ENCODE measurements at places on chromosomes 2 and 18. TPM values are rescaled to one million over a fixed set of nuclear protein-coding genes. Genes with fewer than 3 reads are reported as not detected.
A peak's percentile ranks its signal among the peaks of the same experiment; 100 is the strongest.

RAD51AP2 gene
- total RNA-seq, result not detected

CD28 gene
- 2.5 TPM for total RNA-seq

CTAGE1 gene
- total RNA-seq, result not detected

SCG2 gene
- 0.61 TPM for total RNA-seq

LOXHD1 gene
- 2.7 TPM for total RNA-seq

WBP1 gene
- total RNA-seq, result 57.5 TPM

BOLL gene
- total RNA-seq, result not detected

- peak; percentile 70 for DNase-seq
Measured at GRCh38 chr2:177906041-177906718, 166.4 kb downstream of the PDE11A start.

DNA sequence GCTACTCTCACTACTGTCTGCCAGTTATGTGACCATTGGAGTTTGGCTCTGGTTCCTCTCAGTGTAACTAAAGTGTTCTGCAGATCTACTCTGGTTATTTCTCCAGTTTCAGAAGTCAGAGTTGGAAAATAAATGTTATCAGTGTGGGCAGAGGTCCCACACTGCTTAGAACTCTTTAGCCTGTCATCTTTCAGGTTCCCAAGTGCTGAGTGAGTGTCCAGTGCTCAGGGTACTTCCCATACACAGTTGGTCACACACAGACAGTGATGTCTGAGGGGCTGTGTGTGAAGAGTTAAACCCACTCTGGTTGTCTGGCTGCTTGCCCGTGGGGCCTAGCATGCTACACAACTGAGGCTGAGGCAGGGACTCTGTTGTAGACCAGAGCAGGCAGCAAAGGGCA, 421.8 kb upstream of the MEX3C start:
- no peak for DNase-seq

GRCh38 chr2:10934979-10935350, 23.2 kb downstream of the KCNF1 start:
- no peak for DNase-seq

DNA sequence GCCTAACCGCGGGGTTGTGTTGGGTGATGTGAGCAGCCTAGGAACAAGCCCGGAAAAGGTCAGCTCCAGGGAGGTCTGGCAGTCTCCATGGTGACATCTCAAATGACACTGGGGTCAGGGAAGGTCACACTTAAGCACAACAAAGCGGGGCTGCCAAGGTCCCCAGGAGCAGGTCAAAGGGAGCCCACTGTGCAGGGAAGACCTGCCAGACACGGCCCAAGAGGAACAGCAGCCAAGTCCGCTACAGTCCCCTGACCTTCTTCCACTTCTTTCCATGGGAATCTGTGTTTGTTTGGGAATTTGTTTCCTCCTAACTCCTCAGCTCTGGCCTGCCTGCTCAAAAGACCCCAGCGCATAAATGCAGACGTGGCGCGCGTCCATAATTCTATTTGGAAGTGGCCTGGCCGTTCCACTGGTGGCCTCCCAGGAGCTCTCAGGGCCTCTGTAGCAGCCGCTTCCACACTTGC, 232.1 kb upstream of the COPS8 start:
- no peak for DNase-seq

DNA sequence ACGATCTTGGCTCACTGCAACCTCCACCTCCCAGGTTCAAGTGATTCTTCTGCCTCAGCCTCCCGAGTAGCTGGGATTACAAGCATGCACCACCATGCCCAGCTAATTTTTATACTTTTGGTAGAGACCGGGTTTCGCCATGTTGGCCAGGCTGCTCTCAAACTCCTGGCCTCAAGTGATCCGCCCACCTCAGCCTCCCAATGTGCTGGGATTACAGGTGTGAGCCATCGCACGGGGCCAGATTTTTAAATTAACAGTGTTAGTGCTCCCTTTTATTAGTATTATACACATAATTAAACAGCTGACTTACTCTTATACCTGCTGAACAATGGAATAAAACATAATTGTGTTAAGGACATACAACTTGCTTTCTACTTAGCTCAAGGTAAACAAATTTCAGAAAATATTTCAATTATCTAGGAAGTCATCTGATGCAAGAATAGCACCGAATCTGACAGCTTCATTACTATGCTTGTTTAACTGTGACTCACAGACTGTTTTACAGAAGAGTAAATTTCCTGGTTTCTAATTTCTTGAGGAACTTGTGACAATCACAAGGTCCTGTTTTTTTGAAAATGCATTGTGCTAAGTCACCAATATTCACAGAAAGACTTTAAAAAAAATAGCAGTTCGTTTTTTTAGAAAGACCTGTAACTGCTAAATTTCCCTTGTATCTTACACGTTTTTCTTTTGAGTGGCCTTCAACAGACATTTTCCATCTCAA, 51.2 kb downstream of the SPIRE1 start:
- no peak for DNase-seq

DNA sequence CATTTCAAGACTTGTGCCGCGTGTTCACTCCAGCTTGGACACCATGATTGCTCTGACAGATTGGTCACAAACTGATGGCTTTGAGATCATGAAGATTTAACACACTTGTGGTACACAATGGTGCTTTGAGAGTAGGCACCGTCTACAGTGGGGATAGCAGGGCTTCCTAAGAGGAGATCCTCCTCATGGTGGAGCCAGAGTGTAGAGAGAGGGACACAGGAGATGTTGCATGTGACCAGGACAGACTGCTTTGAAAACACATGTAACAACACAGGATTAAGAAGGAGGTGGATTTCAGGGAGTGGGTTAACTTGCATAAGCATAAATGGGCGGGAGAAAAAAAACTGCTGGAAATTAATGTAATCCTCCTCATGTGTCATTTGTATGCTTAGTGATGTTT, 95.7 kb upstream of the LINC00305 start:
- no peak for DNase-seq

DNA sequence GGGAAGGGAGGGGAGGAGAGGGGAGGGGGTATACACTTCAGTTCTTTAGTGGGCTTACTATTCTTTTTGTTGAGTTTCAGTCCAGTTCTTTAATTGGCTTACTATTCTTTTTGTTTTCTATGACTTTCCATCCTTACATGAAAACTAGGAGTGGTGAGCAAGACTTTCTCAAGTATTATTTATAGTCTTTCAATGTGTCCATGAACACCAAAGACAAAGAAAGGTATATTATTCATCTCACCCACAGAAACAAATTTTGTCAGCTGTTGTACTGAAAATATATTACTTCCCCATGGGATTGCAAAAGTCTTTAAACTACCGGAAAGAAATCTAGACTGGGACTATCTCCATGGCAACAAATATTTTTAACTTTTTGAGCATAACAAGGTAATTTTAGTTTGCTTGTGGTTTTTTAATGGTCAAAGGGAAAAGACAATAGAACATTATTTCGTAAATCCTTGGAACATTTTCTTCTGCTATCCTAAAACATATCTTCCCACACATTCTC, 17.6 kb downstream of the ADAM17 start:
- no peak for DNase-seq

GRCh38 chr2:128780434-128781080, 461.9 kb upstream of the HS6ST1 start:
- peak; percentile 35 for DNase-seq

- DNase-seq, result no peak
Measured at GRCh38 chr2:9258953-9259399, 52.4 kb downstream of the ASAP2 start.

DNA sequence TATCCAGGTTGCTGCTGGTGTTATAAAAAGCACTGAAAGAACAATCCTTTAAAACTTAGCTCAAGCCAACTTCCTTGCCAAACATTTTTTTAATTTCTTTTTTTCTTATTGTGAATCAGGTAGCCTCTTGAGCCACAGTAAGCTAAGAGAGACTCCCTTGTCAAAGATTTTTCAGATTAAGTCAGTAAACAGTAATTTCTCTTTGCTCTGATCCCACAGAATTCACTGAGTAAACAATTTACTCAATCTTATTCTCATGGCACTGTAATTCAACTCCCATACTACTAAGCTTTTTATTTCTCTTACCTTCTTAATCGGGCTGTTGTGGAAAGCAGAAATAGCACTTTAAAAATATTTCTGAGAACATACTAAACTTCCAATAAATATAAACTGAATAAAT, 82.7 kb downstream of the C2orf74 start:
- no peak for DNase-seq

DNA sequence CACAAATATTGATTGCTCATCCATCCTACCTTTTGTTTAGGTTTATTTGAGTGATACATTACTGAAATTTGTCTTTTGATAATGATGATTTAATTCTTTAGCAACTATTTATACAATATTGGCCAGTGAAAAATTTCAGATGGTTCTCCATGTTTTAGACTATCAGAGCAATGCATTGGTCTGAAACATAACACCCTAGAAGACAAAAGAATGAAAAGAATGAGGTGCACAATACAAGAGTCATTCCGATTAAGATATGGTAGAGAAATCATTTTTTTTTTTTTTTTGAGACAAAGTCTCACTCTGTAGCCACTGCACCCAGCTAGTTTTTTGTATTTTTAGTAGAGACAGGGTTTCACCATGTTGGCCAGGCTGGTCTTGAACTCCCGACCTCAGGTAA, 197.4 kb upstream of the FAM98A start:
- no peak for DNase-seq

DNA sequence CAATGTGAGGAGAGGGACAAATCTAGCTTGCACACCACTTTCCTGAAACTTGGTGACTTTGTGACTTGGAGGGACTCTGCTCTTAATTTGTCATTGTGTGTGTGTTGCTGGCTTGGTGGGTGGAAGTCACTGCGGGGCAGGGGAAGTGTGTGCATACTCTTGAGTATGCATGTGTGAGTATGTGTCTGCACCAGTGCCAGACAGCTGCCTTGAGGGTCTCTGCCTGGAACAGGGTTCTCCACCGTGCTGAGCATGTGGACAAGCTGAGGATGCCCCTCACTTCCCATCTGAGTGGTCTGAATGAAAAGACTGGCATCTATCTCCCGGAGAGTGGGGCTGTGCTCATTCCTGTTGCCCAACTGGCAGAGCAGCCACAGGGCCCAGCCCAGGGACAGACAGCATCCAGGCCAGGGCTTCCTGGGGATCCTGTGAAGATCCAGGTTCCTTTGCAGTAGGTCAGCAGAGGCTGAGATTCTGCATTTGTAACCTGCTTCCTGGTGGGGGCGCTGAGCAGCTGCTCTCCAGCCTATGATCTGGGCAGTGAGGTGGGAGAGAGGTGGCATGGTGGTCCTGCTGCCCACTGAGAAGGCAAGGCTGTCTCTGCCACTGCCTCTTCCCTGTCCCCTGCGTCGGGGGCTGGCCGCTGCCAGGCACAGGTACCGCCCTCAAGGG, 138.9 kb upstream of the HAAO start:
- DNase-seq, result peak; percentile 29

- DNase-seq, result no peak
Measured at GRCh38 chr2:173354073-173354581, 545 bp upstream of the CDCA7 start.

GRCh38 chr18:59057969-59058368, 81.7 kb upstream of the SEC11C start:
- no peak for DNase-seq

GRCh38 chr2:37558623-37559022, 112.8 kb downstream of the CDC42EP3 start:
- DNase-seq, result no peak

GRCh38 chr2:240457223-240458043, 22.0 kb downstream of the GPC1 start:
- DNase-seq, result no peak

DNA sequence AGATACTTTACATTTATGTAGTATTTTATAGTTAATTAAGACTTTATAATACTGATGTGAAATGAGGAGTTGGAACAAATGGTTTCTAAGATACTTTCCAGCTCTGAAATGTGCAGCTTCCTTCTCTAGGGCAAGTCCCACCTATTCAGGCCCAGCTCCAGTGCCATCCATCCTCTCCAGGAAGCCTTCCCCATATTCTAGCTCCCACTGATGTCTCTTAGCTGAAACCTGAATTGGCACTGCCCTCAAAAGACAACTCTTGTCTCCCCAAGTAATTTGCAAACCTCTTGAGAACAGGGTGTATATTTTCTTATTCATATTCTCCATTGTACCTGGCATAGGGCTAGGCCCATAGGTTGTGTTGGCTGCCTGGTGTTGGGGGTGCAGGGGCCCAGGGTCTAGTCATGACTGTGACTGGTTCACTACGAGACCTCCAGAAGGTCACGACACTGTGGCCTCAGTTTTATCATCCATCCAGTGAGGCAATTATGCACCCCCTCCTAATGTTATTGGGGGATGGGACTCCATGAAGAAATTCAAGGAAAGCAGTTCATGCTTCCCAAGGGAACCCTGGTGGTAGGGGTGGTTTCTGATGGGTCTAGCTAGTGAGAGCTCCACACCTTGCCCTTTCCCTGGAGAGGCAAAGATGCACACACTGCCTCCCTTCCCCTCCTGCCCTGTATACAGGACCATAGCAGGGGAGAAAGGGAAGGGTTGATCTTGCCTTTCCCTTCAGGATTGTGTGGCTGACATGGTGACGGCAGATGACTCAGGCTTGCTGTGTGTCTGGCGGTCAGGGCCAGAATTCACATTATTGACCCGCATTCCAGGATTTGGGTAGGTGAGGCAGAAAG, 2.8 kb downstream of the WDR54 start:
- no peak for DNase-seq

GRCh38 chr18:46754188-46754587, 2.7 kb downstream of the ST8SIA5 start:
- no peak for DNase-seq

- peak; percentile 64 for DNase-seq
Measured at GRCh38 chr2:167293172-167293781, 405.0 kb downstream of the XIRP2 start.

GRCh38 chr2:227340106-227340505, 15.1 kb downstream of the MFF start:
- no peak for DNase-seq

- DNase-seq, result no peak
Measured at GRCh38 chr2:161335626-161336025, 27.4 kb downstream of the PSMD14 start.

DNA sequence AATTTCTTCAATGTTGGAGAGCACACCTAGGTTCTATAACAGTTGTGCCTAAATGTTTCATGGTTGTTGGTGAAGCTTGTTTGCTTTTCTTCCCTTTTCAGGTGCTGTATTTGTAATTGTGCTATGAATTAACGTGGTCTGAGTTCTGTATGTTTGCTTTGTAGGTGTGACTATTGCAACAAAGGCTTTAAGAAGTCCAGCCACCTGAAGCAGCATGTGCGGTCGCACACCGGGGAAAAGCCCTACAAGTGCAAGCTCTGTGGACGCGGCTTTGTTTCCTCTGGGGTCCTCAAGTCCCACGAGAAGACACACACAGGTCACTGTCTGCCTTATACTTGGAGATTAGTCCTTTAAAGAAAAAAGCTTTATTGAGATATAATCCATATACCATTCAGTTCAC, 91.2 kb downstream of the ZNF236 start:
- no peak for DNase-seq

DNA sequence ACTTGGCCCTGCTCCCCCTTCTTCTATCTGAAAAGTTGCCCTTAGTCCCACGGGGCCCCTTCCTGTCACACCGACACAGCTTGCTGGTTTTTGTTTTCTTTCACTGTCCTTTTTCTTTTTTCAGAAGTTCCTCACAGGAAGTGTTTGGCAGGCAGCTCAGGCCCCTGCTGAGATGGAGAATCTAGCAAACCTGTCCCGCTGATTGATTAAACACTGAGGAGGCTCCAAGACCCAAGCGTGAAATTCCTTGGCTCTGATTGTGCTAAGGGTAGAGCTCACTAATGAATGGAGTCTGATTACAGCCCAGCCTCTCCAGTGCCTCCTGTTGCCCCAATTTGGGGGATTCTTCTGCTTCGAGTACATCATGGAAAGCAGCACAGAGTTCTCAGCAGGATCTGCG, 365.9 kb upstream of the MEX3C start:
- no peak for DNase-seq
